ENCODE measurements at places on chromosomes 7 and 10.

- no peak for DNase-seq
These were observed 362.7 kb downstream of the PLXNA4 start for GRCh38 chr7:132213583-132213982.

GRCh38 chr7:4151926-4152549 is 530.1 kb upstream of the FOXK1 start:
- peak; percentile 86 for DNase-seq

DNA sequence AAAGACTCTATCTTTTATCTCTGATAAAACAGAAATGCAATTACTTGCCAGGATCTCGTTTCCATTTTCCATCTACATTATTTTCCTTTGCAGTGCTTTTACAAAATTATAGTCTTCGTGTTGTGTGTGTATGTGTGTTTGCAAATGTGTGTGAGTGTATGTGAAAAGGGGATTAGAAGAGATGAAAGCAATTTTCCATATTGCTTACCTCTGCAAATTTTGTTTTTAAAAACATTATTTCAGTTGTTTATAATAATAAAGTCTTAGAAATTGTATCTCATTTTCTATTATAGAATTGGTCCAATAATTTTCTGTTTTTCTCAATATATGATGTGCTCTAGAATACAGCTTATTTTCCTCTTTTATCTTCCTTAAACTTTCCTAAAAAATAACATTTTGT is 421.3 kb upstream of the ANKRD30A start:
- no peak for DNase-seq

- no peak for DNase-seq
These were observed 712.1 kb upstream of the IGFBP3 start for GRCh38 chr7:46633200-46633599.

- peak; percentile 87 for DNase-seq
These were observed 50.3 kb downstream of the FAM53B start for GRCh38 chr10:124693801-124694416.

DNA sequence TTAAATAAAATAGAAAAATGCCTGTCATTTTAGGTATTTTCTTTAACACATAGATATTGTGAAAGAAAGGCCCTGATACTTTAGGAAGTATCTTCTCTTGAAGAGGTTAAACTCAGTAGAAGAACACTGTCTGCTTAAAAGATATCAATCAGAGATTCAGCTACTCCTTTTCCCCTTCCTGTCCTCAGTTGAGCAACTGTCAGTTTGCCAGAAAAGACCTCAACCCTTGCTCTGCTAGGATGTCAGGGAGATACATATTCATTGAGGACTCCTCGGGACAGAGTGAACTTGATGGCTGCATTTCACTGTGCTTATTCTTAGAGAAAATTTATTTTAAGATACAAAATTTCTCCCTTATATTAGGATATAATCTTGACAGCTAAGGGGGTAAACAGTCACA is 173.6 kb upstream of the CACNA2D1 start:
- no peak for DNase-seq

- DNase-seq: no peak
These were observed 184.9 kb upstream of the MKI67 start for GRCh38 chr10:128310971-128311658.

DNA sequence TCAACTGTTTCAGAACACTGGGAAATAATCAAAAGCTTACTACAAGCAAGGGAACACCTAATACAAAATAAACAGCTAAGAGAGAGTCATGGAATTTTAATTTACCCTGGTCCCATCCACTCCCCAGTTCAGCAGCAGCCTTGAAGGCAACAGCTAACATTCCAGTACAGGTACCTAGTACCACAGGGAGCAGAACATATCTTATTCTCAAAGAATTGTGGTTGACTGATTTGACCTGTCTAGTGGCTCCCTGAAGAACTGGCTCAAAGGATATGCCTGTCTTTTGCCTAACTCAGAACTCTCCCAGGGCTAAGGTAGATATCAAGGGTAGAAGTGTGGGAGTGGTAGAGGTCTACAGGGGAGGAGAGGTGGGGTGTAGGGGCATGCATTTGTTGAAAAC is 32.3 kb downstream of the SMURF1 start:
- no peak for DNase-seq

DNA sequence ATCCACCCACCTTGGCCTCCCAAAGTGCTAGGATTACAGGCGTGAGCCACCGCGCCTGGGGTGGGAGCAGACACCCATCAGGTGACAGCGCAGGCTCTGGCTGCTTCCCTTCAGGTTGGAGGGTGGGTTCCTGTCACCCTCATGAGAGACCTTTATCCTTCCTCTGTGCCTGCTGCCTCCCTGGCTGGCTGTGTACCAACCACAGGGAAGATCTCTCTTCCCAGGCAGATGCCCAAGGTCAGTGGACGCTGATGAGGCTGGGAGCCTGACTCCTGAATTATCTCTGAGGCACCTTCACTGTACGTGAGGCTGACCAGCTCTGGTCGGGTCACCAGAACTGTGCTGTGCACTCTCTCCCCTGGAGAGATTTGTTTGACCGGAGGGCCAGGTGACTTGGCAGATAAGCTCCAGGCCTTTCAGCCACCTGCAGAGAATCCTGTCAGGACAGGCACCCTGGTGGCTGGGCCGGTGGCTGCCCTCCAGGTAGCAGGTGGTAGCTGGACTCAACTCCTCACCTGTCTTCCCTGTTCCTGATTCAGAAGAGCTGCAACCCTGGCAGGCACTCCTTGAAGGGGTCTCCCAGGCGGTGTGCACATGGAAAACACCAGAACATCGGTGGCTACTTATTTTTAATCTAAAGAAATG is 251.9 kb downstream of the GLRX3 start:
- DNase-seq: no peak

DNA sequence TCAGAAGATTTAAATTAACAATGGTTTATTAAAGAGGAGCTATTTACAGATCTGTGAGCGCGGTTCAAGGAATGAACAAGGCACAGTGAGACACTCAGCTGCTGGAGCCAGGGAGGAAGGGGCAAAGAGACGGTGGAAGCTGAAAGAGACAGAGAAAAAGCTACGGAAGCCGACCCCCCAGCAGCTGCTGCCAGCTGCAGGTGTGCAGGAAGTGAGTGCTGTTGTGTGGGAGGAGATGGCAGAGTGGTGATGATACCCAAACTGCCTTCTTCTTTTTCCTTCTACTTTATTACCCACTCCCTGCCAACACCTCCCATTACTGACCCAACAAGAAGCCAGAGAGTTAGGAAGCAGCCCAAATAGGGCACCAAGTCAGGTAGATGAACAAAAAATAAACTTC is 41.9 kb upstream of the MBL2 start:
- peak; percentile 50 for DNase-seq

DNA sequence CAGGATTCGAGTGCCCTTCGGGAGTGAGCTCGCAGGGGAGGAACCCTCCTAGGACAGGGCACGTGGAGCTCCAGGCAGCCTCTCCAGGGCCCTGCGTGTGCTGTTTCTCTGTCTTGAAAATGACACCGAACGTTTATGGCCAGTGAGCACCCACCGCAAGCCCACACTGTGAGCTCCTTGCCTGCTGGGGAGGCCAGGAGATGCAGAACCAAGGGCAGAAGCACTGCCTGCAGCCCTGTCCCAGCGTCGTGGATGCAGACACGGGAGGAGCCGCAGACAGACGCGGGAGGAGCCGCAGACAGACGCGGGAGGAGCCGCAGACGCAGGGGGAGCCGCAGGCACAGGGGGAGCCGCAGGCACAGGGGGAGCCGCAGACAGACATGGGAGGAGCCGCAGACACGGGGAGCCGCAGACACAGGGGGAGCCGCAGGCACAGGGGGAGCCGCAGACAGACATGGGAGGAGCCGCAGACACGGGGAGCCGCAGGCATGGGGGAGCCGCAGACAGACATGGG is 314.4 kb downstream of the PTPRN2 start:
- peak; percentile 62 for DNase-seq

DNA sequence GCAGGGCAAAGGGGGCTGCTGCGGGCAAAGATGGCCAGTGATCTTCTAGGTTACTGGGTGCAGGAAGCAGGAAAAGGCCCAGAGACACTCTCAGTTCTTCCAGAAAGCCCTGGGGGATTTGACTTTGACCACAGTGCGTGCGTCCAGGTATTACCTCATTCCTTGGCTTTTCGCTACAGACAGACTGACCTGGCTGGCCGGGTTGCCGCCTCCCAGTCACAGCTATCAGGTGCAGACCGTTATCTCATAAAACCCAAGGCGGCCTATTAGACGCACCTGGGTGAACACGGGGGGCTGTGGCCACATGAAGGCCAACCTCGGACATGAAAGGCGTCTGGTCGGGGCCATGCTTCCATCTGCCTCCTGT is 80.3 kb downstream of the FOXL3 start:
- no peak for DNase-seq

- DNase-seq: peak; percentile 69
These were observed 34.6 kb downstream of the TRIM8 start for GRCh38 chr10:102678842-102679289.

- DNase-seq: no peak
These were observed 134.1 kb upstream of the C1GALT1 start for GRCh38 chr7:7048213-7048612.

DNA sequence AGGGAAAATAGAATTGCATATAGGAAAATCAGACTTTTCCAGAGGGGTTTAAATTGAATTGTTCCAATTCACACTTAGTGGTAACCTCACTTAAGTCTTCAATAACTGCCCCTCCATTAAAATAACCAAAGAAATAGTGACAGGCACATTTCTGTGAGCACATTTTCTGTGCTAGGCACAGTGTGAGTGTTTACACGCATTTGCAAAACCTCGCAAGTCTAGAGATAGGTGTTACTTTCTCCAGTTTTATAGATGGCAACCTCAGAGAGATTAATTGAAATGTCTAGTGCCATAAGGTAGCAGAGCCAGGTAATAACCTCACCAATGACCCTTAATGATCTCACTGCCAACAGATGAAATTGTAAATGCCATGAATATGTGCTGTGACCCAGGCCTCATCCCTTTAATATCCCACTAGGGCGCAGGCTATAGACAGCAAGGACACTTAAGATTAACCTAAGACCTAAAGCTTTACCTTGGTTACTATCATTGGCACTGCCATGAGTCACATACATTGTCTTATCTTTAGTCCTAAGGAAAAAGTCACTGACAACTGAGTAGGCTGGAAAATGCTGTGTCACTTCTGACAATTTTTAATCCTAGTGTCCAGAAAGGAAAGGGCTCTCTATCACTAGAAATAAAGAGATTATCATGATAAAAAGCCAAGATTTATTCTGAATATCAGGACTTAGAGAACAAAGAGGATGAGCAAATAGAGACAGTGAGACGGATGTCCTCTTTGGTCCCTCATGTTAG is 187.8 kb downstream of the PPP1R17 start:
- no peak for DNase-seq

- DNase-seq: no peak
These were observed 57.3 kb upstream of the SMIM30 start for GRCh38 chr7:113175525-113176104.

GRCh38 chr7:11830582-11831155 is 1.3 kb downstream of the THSD7A start:
- DNase-seq: peak; percentile 69

DNA sequence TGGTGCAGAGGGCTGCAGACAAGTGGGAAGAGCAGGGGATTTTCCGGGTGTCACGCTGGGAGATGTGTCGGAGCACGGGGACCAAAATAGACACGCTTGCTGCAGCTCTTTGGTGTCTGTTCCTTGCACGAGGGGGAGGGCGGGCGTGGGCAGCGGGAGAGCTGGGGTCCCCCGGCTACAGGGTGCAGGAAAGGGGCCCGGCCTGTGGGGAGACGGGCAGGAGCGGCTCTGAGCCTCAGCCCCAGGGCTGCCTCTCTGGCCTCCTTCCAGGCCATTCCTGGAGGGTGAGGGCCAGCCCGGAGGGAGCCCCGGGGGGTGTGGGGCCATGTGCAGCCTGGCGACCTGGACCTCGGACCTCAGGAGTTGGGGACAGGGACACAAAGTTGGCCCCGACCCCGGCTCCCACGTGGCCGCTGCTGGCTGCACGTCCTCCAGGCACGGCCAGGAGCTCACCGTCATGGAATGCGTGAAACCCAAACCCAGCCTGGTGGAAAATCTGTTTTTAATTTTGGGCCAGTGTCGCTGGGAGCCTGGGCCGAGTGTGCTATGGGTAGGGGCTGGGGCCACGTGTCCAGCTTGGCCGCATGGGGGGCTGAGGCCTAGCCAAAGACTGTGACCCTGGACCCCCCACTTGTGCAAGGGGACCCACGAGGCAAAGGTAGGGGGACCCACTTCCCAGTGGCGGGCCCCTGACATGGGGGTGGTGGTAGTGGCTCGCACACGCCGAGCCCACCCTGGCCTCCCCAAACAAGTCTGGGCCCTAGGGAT is 6.6 kb downstream of the TTYH3 start:
- DNase-seq: no peak

- no peak for DNase-seq
These were observed 72.1 kb upstream of the NANOS1 start for GRCh38 chr10:118957443-118957825.

DNA sequence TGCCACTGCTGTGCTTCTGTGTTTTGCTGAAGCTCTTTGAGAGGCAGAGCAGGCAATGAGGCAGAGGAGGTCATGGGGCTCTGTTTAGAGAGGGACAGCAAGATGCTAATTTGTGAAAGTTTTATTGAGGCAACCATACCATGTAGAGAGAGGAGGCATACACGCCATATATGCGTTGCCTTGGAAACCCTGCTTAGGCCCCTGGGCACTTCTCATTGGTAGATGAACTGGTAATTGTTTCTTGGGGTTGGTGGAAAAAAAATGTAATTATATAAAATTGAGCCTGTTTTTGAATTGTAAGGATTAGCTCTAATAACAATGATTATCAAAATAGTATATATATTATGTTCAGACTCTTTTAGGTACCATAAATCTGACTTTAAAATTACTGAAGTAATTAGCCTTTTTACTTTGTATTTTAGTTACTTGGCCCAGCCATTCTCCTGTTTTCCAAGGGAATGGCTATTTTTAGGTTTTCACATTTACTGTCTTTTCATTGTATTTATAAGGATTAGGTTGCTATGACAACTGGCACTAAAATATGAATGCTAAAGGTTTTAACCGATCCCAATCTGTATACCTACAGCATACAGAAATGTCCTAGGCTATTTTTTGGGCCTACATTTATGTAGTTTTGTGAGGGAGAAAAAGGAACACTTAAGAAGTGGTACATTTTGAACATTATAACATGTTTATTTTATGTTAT is 52.4 kb downstream of the BZW2 start:
- no peak for DNase-seq

- peak; percentile 26 for DNase-seq
These were observed 22.2 kb downstream of the ANK3 start for GRCh38 chr10:60367431-60367830.
